ENCODE measurements at places on chromosomes 2 and 18.

DNA sequence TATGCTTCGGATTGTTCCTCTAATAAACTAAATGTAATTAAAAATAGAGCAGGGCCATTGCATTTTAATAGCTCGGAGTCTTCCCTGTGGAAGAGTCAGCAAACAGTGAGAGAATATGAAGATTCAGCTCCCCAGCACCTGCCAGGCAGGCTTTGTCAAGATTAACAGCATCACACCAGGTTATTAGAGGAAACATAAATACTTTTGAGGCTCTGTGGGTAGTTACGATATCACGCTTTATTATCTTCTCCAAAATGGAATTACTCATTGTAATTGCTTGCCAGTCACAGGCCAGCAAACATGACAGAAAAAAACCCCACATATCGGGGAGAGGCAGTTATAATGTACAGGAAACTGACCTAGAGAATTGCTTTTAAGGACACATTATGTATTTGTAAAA lies 303.9 kb downstream of the CPS1 start:
- DNase-seq = no peak

- DNase-seq = no peak
Measured at GRCh38 chr2:64307421-64307820, 146.5 kb upstream of the LGALSL start.

DNA sequence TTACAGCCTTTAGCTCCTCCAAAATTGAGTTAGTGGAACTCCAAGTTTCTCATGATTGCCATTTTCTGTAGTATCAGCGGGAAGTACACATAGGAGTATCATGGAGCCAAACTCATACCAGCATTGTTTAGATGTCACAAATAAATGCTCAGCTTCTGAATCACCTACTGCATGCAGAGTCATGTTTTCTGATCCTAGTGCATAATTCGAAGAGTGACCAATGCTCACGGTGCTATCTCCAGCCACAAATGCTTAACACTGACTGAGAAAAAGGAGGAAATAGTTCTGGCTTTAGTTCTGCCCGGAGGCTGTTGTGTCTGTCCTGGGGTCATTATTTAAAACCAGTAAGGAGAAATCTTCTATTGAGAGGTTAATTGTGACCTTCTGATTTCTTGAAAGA lies 45.4 kb upstream of the LRATD1 start:
- no peak for DNase-seq

DNA sequence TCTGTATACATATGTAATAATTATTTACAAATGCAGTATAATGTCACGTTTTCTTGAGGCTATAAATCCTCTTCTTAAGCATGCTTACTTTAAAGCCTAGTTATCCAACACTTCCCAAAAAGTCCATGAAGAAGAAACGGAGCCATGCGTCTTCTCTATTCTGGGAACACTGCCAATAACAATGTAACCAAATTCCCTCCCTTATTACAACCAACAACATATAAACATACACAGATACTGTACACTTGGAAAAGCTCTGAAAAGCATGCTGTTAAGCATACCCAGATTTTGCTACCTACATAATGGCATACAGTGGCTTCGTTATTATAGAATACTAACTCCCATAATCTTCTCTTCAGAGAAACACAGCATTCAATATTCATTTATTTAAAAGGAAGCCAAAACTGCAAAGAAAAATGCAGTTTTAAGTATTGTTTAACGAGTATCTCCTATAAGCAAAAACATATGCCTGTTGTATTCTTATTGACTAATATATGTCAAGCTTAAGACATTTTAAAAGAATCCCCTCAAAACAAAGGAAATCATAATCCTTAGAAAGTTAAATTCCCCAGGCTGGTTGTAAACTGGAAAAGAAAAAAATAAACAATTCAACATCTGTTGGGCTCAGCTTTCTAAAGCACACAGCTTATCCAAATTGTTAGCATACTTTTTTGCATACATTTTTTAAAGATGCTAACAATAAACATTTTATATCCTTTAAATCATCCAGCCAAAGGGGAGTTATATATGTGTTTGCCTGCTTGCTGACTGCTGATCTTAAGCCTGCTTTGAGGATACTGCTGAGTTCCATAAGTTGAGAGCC lies 83.4 kb downstream of the SLC25A12 start:
- no peak for DNase-seq

GRCh38 chr18:78779996-78780718 lies 199.5 kb upstream of the SALL3 start:
- no peak for DNase-seq

DNA sequence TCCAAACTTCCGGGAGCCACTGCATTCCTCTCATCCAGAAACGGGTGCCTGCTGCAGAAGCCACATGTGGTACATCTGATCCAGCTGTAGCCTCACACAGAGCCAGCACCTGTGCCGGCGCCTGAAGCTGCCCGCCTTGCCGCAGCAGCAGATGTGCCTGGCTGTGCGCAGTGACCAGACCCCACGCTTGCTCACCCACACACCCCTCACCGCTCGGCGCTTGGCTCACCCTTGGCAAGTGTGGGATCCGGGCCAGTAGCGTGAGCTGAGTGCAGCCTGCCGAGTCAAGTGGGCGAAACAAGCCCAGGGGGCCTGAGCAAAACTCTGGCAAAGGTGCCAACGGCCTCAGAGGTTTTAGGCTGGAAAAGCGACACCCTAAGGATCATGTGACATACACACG lies 220.1 kb upstream of the TMEFF2 start:
- DNase-seq = no peak

DNA sequence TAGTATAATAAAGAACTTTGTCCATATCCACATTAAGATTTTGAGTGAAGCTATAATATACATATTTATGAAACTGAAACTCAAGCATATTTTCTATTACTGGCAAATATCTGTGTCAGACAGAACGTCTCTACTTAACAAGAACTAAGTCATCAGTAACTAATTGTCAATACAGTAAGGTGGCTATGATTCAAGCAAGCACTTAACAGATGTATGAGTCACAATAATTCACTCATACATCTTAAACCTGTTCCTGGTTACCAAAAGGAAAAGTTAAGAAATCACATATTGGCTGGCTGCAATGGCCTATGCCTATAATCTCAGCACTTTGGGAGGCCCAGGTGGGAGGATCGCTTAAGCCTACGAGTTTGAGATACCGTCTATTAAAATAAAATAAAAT lies 96.0 kb downstream of the SOS1 start:
- no peak for DNase-seq

- DNase-seq = no peak
Measured at GRCh38 chr2:23513872-23514793, 129.2 kb downstream of the KLHL29 start.

- DNase-seq = no peak
Measured at GRCh38 chr2:8551622-8552074, 130.2 kb upstream of the ID2 start.

DNA sequence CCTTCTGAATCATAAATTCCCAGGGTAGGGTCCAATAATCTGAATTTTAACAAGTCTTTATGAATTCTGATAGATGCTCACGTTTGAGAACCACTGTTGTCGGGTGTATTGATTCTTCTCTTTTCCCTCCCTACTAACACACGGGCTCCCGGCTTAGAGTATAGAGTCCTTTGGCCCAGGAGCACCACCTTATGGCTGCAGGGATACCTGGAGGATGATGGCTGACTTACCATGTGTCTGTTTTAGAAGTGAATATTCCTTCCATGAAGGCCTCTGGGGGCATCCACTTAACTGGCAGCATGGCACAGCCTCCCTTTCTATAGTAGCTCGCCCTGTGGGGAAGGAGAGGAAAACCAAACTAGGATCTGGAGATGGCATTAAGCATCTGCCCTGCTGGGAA lies 91.7 kb downstream of the CLIP4 start:
- no peak for DNase-seq

- no peak for DNase-seq
Measured at GRCh38 chr2:58594175-58594574, 353.1 kb upstream of the FANCL start.

- DNase-seq = no peak
Measured at GRCh38 chr2:217994776-217995274, 8.0 kb downstream of the TNS1 start.

DNA sequence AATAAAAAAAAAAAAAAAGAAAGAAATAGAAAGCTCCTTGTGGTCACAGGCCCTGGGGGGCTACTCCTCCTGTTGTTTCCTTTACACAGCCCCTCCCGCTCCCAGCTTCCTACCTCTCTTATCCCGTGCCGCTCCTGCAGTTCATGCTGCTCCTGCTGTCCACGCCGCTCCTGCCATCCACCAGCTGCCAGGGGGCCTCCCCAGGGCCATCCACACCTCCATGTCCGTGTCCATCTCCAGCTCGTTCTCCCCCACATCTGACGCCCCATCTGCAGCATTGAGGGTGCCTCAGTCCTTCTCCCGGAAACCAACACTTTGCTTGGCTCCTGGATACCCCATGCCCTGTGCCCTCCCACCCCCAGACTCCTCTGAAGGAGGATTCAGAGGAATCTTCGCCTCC lies 191.7 kb downstream of the EIPR1 start:
- no peak for DNase-seq

- no peak for DNase-seq
Measured at GRCh38 chr2:227006189-227006897, 157.7 kb downstream of the COL4A4 start.

GRCh38 chr2:25979001-25979400 lies 3.3 kb downstream of the KIF3C start:
- no peak for DNase-seq

GRCh38 chr2:139228276-139228675 lies 448.1 kb upstream of the NXPH2 start:
- no peak for DNase-seq

- DNase-seq = no peak
Measured at GRCh38 chr2:121911036-121911435, 155.6 kb downstream of the TSN start.

GRCh38 chr2:205612636-205613035 lies 69.7 kb upstream of the NRP2 start:
- DNase-seq = no peak

- no peak for DNase-seq
Measured at GRCh38 chr18:5142859-5143258, 54.2 kb downstream of the AKAIN1 start.

GRCh38 chr2:191051825-191052778 lies 38.1 kb upstream of the STAT1 start:
- DNase-seq = no peak

- no peak for DNase-seq
Measured at GRCh38 chr2:38793511-38793910, 15.5 kb downstream of the GEMIN6 start.

DNA sequence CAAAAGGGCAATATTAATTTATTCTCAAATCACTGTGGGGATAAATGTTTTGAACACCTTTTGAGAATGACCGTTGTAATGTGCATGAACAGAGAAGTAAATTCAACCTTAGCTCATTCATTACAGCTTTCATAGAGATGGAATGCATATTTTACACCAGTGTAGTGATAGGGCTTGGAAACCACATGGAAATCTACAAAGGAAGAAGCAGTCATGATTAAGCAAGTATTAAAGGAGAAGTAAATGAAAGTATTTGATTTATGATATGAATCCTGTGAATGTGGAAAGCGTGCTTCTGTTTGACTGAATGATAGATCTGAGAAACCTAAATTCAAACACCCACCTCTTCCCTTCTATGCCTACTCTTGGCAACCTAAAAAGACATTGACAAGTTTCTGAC lies 64.7 kb downstream of the CDH7 start:
- no peak for DNase-seq

GRCh38 chr2:240456447-240457222 lies 21.2 kb downstream of the GPC1 start:
- DNase-seq = no peak

GRCh38 chr2:100113990-100114433 lies 28.4 kb downstream of the AFF3 start:
- DNase-seq = no peak

DNA sequence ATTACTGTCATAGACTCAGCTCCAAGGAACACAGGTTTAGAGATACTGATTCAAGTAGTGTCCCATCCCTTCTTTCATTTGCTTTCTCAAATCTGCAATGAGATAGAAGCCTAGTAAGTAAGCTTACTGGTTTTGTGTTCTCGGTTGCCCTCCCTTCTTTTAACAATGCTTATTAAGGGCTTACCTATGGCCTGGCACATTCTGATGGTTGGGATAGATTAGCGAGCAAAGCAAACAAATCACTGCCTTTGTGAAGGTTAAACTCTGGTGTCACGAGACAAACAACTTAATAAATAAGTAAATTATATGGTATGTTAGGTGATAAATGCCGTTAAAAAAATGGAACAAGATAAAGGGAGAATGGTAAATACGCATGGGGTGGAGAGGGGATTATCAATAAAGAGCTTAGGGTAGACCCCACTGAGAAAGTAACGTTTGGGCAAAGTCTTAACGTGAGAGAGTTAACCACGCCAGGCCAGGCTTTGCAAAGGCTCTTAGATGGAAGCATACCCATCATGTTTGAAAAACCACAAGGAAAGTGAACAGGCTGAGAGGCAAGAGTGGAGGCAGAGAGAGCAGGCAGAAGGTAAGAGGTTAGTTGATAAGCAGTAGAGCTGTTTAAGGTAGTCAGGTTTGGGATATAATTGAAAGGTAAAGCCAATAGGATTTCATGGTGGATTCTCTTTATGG lies 31.0 kb downstream of the EIF2AK3 start:
- no peak for DNase-seq

DNA sequence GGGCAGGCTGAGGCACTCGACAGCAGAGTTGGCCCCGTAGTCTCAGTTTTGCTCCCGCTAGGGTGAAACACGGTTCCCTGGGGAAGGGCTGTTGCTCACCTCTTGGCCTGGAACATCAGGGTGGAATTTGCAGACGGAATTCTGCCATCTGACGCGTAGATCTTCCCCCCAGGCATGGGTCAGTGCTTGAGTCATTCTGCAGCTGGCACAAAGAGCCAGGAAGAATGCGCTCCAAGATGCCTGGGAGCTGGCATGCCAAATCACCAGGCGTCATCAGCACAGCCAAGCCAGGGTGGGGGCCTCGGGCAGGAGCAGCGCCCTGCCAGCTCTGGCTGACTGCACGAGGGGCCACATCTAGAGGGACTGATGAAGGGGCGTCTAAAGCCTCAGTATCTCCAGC lies 42.7 kb downstream of the ODC1 start:
- peak; percentile 49 for DNase-seq

All from ovary (tissue), 10 donors.